ENCODE measurements at places on chromosomes 6 and 20.

DNA sequence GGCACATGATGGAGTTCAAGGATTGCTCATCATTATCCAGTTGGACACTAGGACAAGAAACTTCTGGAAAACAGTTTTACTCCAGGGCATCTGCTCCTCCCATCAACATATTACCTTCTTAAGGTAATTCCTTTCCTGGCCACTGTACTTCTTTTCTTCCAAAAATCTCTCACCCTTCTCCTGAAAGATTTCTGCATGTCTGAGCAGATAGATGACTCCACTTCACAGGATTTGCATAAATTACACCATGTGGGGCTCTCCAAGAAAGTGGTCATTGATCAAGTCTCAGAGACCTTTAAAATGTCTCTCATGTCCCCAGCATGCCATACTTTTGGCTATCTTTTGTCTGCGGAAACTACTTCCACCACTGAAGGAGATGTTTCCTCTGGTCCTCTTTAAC is 103.2 kb upstream of the TNFAIP3 start:
- DNase-seq, result no peak

- no peak for DNase-seq
These were observed 143.6 kb downstream of the PHACTR3 start for GRCh38 chr20:59747671-59748515.

GRCh38 chr6:12359036-12359435 is 68.9 kb downstream of the EDN1 start:
- no peak for DNase-seq

DNA sequence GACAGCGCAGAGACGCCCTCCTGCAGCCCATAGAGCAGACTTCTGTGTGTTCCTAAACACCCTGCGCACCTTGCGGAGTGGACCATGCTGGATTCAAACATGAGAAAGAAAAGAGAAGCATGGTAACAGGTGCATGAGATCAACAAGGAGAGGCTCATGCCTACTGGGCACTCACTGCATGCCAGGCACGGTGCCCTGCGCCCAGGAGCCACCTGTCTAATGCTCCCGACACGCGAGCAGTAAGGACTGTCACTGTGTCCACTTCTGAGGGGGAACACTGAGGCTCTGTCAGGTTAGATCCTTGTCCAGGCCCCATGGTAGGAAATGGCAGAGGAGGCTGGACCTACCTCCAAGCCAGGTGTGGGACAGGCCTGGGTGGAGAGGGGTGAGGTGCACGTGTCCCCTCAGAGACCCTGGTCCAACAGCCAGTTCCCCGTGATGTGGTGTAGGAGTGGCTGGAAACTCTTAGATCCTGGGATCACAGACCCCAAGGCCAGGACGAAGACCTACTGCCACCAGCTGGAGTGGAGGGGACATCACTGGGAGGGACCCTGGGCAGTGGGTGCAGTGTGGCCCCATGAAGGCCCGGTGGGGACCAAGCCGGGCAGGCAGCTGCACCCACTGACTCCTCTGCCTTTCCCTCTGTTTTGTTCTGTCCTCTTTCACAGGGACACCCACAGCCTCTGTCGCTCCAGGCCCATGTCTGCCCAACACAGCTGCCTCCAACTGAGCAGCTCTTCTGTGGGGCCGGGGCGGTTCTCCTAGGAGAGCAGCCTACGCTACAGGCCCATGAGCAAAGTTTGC is 29.5 kb downstream of the ZBP1 start:
- DNase-seq, result no peak

GRCh38 chr20:20022498-20022897 is 5.3 kb downstream of the NAA20 start:
- no peak for DNase-seq

DNA sequence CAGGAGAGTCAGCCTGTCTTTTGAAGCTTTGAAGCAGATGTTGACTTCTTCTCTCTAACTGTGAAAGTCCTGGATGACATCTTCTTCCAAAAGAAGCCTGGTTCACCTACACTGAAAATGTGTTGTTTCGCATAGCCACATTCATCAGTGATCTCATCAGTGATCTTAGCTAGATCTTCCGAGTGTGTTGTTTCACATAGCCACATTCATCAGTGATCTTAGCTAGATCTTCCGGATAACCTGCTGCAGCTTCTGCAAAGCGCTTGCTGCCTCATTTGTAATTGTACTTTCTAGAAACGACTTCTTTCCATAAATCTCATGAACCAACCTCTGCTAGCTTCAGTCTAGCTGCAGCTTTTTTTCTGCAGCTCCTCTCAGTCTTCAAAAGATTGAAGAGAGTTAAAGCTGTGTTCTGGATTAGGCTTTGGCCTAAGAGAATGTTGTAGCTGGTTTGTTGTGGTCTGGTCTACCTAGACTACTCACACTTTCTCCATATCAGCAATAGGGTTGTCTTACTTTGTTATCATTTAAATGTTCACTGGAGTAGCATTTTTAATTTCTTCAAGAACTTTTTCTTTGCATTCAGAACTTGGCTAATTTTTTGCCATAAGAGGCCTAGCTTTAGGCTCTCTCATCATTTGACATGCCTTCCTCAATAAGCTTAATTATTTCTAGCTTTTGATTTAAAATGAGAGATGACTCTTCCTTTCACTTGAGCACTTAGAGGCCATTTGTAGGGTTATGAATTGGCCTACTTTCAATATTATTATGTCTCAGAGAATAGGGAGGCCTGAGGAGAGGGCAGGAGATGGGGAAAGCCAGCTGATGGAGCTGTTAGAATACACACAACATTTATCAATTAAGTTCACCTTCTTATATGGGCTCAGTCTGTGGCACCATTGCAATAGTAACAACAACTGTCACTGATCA is 48.7 kb upstream of the EXOC2 start:
- DNase-seq, result no peak

Data from ascending aorta (tissue), 2 donors.